ENCODE measurements at places on chromosomes 5 and 9.

DNA sequence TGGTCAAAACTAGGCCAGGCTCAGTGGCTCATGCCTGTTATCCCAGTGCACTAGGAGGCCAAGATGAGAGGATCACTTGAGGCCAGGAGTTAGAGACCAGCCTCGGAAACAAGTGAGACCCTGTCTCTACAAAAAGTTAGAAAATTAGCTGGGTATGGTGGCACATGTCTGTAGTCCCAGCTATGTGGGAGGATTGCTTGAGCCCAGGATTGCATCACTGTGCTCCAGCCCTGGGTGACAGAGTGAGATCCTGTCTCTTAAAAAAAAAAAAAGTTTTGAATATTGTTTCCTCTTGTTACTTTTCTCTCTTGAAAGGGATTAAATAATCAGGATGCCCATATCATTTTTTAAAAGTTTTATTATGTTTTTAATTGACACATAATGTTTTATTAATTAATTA lies 7.6 kb downstream of the ARHGEF37 start:
- DNase-seq: no peak

GRCh38 chr5:29811914-29812679 lies 1381.4 kb upstream of the CDH6 start:
- no peak for DNase-seq

- no peak for DNase-seq
These were observed 47.6 kb upstream of the ZFAND5 start for GRCh38 chr9:72412483-72413040.

- DNase-seq: no peak
These were observed 105.4 kb downstream of the LPAR1 start for GRCh38 chr9:110932863-110933262.

- no peak for DNase-seq
These were observed 607.9 kb upstream of the TLE4 start for GRCh38 chr9:78963911-78964310.

- no peak for DNase-seq
These were observed 44.5 kb upstream of the PPP3R2 start for GRCh38 chr9:101639311-101639710.

- no peak for DNase-seq
These were observed 47.6 kb downstream of the ECPAS start for GRCh38 chr9:111436571-111436970.

- no peak for DNase-seq
These were observed 115.3 kb upstream of the BNC2 start for GRCh38 chr9:16985559-16986348.

DNA sequence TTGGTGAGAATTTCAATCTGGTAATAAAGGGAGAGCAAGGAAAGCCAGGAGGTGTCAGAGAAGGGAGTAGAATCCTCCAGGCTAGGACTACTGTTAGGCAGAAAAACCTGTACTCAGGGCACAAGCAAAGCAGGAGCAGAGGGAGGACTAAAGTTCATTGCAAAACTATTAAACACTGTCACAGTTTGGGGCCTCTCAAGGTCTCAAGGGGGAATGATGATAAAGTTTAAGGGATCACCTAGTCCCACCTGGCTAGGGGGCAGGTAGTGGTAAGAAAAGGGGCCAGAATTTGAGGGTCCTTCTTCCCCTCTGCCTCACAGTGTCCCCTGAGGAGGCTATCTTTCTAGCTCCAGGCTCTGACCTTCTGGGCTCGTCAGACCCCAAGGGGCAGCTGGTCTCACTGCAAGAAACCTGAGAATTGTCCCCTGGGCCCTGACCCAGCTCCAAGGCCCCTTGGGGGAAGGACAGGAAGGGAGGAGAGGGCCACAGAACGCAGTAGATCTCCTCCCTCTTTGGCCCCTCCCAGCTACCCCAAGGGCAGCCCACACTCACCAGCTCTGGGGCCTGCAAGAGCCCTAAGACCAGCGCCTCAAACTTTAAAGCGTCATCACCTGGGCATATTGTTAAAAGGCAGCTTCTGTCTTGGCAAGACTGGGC lies 974 bp downstream of the CCDC69 start:
- peak; percentile 10 for DNase-seq

- no peak for DNase-seq
These were observed 142.0 kb downstream of the AOPEP start for GRCh38 chr9:94868464-94868863.

- no peak for DNase-seq
These were observed 126.8 kb downstream of the NXNL2 start for GRCh38 chr9:88661759-88662158.

- no peak for DNase-seq
These were observed 45.2 kb downstream of the FGD3 start for GRCh38 chr9:92992549-92992948.

- DNase-seq: no peak
These were observed 16.9 kb downstream of the CARD19 start for GRCh38 chr9:93112864-93113389.

DNA sequence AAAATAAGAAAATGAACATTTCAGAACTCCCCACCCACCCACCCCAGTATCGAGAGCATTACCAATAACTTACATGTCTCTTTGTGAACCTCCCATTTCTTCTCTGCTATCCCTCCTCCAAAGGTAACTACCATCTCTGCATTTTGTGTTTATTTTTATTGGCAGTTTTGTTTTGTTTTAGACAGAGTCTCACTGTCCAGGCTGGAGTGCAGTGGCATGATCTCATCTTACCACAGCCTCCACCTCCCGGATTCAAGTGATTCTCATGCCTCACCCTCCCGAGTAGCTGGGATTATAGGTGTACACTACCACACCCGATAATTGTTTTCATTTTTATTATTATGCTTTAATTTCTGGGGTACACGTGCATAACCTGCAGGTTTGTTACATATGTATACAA lies 21.7 kb upstream of the GLIS3 start:
- no peak for DNase-seq

GRCh38 chr9:85024374-85024773 lies 354.8 kb downstream of the NTRK2 start:
- no peak for DNase-seq

GRCh38 chr5:148912714-148913398 lies 86.4 kb downstream of the ADRB2 start:
- no peak for DNase-seq

DNA sequence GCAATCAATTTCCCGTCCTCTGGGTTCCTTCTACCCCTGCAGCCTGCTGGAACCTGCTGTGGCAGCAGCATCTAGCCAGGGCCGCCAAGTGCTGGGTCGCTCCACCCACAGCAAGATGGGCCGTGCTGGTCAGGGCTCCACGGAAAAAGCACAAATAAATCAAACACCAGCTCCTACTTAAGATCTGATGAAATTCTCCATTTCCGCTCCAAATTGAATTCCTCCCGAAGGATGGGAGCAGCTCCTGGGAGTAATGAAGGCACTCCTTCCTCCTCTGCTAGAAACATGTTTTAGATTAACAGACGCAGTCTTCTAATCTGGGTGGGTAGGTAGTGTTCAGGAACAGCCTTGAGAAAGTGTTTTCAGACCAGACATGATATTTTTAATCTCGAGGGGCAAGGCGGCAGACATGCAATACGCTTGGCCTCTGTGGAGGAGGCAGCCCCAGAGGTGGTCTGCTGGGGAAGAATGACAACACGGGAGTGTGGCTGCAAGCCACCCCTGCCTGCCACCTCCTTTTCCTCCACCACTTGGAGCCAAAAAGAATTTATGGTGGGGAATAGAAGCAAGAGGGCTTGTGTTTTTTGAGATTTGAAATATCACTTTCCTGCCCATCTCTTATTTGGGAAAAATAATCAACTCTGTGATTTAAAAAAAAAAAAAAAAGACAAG lies 194.1 kb downstream of the AOPEP start:
- no peak for DNase-seq

DNA sequence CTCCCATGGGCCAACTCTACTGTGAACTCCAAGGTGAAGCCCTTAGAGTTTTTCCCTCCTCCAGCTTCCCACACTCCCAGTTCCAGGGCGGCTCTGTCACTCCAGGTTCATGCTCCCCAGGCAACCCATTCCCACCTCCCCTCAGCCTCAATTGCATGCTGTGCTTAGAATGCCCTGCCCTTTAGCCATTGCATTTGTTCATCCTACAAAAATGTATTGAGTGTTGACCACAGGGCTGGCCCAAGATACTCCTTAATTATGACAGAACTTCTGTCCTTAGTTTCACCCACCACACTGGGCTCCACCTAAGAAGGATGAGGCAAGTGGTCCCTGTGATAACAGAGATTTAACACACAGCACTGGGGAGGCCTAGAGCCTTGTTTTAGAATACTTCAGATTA lies 236.1 kb downstream of the ADAMTSL1 start:
- DNase-seq: no peak

DNA sequence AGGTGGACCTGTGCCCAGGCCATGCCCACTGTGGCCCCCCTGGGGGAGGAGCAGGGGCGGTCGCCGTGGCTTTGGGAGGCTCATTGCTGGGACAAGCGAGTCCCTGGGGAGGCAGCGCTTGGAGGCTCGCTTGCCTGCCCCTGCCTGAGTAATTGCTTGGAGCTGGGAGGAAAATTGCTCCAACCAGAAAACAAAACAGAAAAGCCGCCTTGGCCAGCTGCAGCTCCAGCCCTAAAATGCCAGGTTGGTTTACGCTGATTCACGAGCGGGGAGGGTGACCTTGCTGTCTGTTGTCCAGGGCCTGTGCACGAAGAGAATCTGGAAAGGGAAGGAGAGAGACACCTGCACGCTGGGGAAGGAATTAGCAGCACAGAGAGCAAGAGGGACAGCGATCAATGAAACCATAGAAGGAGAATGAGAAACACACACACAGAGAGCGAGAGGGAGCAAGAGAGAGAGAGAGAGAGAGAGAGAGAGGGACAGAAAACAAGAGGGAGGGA lies 25.3 kb downstream of the NTNG2 start:
- no peak for DNase-seq

DNA sequence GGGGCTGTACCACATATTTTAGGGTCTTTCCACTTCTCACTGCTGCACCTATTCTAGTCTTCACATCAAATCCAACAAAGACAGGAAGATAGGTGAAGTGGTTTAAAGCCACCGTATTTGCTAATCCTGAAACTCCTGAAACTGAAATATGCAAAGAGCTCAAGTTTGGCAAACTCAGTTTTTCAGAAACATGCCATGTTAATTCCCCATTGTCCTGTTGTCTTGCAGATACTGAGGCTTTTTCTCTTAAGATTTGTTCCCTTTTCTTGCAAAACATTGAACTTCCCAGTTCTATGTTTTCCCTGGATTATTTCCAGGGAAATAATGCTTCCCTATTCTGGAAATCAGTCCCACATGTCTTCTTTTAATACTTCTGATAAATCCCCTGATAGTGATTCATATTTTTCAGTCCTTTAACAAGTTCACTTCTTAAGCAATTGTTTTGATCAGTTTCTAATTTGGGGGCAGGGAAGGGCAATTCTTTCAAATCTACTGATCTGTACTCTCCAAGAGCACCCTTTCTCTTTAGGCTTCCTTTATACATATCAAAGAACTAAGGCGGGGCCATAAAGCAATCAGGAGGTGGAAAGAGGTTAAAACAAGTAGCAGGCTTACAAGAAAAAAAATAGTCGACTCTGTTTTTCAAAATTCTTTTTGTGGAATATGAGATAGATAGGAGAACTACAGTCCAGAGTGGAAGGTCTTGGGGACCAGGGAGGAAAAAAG lies 648.5 kb downstream of the BNC2 start:
- no peak for DNase-seq

GRCh38 chr5:173274771-173275170 lies 39.8 kb upstream of the NKX2-5 start:
- DNase-seq: no peak

- DNase-seq: no peak
These were observed 5.5 kb downstream of the PRSS3 start for GRCh38 chr9:33800886-33801285.

DNA sequence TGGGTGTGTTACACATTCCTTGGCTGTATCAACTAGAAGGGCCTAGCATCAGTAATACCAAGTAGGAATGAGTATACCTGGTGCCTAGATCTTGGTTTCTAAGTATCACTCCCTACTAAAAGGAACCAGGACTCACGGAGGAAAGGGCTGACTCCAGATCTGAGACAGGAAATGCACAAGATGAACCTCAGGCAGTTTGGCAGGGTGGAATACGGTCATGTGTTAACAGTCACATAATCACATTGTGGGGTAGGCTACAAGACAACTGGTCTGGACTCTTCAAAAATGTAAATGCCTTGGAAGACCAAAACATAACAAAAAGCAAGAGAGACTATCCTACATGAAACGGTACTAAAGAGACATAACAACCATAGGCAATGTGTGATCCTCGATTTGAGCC lies 158.8 kb downstream of the CRB2 start:
- DNase-seq: no peak

GRCh38 chr9:74973714-74974113 lies 21.0 kb upstream of the C9orf40 start:
- DNase-seq: no peak

DNA sequence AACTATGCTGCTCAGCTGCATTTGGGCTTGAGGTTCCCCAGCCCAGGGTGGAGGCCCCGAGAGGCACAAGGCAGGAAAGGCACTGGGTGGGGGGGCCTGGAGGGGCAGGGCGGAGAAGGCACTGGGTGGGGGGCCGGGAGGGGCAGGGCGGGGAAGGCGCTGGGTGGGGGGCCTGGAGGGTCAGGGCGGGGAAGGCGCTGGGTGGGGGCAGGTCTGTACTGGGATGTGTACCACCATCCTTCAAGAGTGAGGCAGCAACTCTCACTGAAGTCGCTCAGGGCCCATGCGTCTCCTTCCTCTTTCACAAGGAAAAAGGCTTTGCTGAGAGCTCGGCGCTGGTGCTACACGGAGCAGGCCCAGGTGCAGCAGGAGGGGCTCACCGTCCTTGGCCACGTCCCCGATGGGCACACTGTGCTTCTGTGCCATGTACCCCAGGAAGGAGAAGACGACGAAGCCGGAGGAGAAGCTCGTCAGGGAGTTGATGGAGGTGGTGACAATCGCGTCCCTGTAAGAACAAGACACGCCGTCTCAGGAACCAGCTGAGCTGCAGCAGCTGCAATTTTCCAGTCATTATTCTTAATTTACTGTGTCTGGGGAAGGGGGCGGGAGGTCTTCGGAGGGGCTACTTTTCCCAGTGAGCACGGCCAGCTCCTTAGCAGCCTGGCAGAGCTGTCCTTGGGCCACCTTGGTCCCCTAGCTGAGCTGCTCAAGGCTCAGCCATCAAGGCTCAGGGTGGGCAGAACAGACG lies 30.8 kb downstream of the SLC6A3 start:
- DNase-seq: no peak

GRCh38 chr5:136626531-136626930 lies 261.2 kb upstream of the TRPC7 start:
- DNase-seq: no peak

GRCh38 chr5:170896779-170897178 lies 35.0 kb downstream of the RANBP17 start:
- DNase-seq: no peak

GRCh38 chr5:64834037-64834436 lies 65.3 kb downstream of the CWC27 start:
- no peak for DNase-seq

DNA sequence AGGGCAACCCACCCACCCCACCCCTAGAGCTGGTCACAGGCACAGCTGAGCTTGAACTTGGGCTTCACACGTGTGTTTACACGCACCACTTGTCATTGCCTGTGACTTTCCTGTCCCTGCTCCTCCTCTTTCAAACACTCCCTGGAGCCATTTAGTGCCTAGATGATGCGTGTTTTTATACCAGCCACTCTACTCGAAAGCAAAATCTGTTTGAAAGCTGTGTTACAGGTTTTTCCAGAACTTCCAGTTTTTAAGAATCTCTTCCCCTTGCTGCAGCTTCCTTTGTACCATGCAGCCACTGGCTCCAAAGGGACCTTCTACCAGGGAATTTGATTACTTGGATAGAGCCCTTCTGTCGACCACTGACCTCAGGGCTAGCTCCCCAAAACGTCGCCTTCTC lies 78.8 kb upstream of the SPRY4 start:
- DNase-seq: no peak

All from GDM1 (cell line).